Stimulated activated CD8-positive, alpha-beta memory T cell treated with anti-CD3 and anti-CD28 coated beads, Interleukin-4, amount 100 ng/mL, for 1 hour (primary cell): ENCODE measurements at places on chromosomes 6 and 20.

DNA sequence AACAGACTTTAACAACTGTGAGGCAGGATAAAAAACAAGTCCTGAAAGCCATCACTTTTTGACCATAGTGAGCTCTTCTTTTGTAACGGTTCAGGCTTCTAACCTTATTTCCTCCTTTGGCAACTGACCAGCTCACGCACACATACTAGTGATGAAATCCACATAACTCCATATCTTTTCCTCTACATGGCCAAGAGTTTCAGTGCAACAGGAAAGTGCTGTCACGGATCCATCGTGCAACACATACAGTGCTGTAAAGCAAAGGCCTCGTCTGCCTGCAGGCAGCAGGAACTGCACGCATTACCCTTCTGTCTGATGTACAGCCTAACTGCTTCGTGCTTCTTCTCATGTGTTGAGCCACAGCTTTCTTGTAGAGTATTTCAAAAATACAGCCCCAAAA is 108.5 kb downstream of the EPM2A start:
- no peak for DNase-seq

GRCh38 chr6:150079604-150080003 is 10.7 kb upstream of the ULBP3 start:
- no peak for DNase-seq

- no peak for DNase-seq
Measured at GRCh38 chr20:25360631-25361286, 29.9 kb downstream of the ABHD12 start.

GRCh38 chr6:54085541-54085940 is 25.7 kb upstream of the MLIP start:
- no peak for DNase-seq

DNA sequence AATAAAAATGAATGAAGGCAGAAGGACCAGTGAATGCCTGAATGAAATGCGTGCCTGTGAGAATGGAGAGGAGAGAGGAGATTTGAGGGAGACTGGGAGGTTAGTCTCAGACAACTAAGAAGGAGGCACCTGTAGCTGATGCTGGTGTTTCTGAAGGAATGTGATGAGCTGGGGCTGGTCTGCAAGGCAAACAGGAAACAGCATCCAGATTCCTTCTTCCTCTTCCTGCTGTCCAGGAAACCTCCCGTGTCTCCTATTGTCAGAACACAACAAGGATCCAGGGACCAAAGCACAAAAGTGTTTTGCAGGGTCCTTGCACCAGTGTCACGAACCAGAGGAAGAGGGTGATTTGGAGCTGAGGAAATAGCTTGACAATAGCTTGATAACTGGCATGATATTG is 50.4 kb upstream of the TAB2 start:
- DNase-seq = no peak

- no peak for DNase-seq
Measured at GRCh38 chr20:36483209-36483918, 58.0 kb upstream of the MYL9 start.

GRCh38 chr6:48087448-48087847 is 23.5 kb downstream of the PTCHD4 start:
- DNase-seq = no peak

DNA sequence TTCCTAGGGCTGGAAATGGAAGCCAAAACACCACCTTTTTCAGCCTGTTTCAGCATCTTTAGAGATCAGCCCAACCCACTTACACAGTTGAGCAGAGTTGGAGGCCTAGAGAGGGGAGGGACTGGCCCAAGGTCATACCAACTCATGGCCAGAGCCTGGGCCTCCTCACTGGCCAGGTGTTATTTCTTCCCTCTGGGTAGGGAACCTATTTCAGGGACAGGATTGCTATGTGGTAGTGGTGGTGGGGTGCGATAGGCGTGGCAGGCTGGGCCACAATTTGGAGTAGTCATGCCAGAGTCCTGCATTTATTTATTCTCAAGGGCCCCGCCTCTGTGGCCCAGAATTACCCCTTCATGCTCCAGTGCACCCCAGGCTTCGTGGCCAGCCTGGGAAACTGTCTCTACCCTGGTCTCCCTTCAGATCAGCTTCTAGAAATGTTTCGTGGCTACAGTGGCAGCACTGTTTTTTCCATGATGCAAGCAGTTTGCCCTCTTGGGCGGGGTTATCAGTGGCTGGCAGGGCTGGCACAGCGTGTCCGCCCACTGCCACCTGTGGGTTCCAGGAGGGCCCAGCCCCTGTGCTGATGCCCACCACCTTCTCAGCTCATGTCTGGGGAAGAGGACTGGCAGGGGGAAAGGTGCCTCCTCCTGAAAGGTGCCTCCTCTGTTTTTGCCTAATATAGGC is 6.2 kb downstream of the VEGFA start:
- no peak for DNase-seq
